ENCODE measurements at places on chromosomes 16 and 17. TPM values are rescaled to one million over a fixed set of nuclear protein-coding genes. Genes with fewer than 3 reads are reported as not detected.
A peak's percentile ranks its signal among the peaks of the same experiment; 100 is the strongest.

Gene OSGIN1
- total RNA-seq, result not detected

- DNase-seq, result no peak
These were observed 2.9 kb downstream of the CDIP1 start for GRCh38 chr16:4535627-4536108.

- peak; percentile 68 for DNase-seq
These were observed 12.6 kb downstream of the THRA start for GRCh38 chr17:40075201-40075941.

Gene BAHCC1
- 0.84 TPM for total RNA-seq

Gene CPD
- total RNA-seq, result 69.7 TPM

Gene MAF
- total RNA-seq, result 41.9 TPM

DNA sequence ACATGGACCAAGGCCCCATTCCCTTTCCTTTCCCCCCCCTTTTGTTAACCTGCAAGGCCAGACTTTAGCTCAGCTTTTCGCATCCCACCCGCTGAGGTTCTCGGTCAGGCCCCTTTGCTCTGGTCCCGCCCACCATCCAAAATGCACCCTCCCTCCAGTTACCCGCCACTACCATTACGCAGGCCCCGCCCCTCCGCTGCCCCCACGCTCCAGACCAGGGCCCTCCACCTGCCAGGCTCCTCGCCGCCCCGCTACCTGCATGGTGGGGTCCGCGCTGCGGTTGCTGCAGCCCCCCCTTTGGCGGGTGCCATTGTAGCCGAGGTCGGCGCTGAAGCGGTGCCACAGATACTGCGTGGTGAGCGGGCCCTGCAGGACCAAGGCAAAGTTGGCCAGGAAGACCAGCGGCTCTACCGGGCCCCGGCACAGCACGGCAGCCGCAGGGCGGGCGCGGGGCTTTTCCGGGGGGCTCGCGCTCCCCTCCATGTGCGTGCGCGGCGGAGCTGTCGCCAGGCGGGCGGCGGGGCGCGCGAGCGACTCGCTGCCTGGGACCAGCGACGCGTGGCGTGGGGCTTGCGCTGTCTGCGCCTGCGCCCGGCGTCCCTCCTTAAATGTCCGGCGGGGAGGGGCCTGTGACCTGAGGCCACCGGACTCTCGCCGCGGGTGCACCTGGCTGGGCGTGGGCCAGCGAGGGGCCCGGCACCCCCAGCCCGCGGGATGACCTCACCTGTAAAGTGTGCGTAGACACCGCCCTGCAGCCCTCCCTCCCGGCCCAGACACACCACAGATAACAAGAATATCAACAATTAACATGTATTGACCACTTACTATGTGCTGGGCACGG, at the start of gene SLC46A1:
SLC46A1 (minus strand) TSS at position 581 of the 841 bp plus-strand sequence; CDS start at position 483, 98 bp downstream.
- DNase-seq, result peak; percentile 69

- DNase-seq, result no peak
These were observed 140.6 kb downstream of the IRF8 start for GRCh38 chr16:86039606-86040005.

DNA sequence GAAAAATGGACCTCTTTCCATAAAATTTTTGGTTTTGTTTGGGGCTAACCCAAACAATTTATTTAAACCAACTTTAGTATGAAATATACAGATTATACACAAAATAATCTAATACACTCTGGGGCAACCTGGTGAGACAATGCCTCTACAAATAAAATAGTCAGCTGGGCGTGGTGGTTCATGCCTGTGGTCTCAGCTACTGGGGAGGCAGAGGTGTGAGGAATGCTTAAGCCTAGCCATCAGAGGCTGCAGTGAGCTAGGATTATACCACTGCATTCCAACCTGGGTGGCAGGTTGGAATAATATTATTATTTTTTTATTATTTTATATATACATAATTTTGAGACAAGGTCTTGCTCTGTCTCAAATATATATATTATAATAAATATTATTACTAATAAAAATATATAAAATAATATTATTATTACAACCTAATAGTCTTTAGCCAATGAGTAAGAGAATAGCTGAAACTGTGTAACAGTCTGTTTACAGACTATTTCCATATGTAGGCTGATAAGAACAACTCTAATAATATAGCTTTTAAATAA, 50.5 kb downstream of the GLG1 start:
- DNase-seq, result no peak

Gene HIC1
- 56.7 TPM for total RNA-seq

Gene C1QTNF8
- total RNA-seq, result not detected

DNA sequence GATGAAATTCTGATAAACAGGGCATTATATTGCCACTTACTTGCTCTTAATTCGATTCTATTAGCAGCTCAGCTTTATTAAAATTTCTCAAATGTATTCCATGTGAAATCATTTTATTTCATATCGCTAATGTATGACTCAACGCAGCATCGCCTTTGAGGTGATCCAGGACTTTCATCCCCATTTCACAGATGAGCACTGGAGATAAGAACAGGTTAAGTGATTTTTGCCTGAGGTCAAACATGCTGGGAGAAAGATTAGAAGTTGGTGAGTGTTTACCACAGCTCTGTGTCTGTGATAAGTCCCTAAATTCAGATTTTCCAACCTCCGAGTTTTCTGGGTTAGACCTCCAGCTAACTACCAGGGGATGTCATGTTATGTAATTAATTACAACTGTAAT, 43.6 kb downstream of the RBFOX1 start:
- no peak for DNase-seq

Gene AIPL1
- not detected for total RNA-seq

DNA sequence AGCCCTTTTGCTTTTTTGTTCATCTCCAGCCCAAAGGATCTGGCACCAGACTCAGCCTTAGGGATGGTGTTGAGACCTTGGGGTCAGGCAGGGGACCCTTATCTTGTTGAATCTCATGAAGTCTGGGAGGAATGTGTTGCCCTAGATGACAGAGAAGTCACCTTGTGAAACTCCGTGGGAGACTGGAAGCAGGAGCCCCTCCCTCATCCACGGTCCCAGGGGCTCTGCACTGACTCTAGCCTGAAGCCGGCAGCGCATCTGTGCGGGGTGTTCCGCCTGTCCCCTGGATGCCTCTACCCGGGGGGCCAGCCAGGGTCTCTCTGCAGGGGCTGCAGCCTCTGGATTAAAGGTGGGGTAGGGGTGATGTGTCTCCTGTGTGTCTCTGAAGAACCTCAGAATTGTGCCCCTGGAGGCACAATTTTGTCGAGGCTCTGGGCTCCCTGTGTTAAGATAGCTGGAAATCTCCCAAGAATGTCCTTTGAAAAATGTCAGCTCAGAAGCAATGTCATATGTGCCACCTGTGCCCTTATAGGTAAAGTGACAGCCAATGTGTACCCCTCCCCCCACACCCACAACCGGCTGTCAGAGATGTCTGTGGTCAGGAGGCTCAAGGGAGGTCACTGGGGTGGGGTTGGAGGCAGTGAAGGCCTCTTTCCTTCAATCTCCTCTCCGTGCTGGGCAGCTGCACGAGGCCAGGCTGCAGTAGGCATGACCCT, 32.1 kb upstream of the CDC42EP4 start:
- DNase-seq, result no peak

DNA sequence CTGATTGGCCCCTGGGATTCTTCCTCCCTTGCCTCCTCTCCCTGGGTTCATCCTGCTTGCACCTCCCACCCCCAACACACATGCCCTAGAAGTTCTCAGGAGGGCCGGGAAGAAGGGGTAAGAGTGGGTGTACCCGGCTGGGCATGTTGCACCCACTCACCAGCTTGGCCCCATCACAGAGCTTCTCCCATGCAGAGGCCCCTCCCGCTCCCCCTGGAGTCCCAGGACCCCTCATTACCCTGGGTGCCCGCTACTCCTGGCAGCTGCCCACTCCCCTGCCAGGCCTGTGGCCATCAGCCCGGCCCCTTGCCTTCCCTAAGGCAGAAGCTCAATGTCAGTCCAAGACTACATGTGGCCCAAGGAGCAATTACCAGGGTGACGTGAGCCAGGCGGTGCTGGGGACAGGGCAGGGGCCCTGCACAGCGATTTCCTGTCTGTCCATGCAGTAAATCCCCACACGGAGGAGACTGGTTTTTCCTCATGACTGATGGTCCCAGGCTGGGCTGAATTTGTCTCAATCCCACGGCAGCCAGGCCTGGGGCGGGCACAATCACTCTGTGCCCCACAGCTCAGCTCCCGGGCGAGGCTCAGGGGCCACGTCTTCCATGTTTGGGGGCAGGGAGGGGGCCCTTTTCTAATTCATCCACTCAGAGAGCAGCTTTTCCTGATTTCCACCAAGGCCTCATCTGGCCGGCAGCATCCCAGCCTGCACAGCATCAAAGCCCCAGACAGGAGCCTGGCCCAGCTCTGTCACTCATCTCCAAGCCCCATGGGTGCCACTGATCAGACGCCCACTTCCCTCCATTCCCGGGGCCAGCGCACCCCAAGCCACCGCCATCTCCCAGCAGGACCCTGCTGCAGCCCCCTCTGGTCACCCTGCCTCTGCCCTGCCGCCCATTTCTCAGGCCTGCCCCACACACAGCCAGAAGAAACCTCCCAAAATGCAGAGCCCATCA, 234.7 kb downstream of the KATNIP start:
- DNase-seq, result peak; percentile 56

GRCh38 chr17:3961564-3962047, 2.6 kb downstream of the ATP2A3 start:
- no peak for DNase-seq

Gene EVPLL
- not detected for total RNA-seq

DNA sequence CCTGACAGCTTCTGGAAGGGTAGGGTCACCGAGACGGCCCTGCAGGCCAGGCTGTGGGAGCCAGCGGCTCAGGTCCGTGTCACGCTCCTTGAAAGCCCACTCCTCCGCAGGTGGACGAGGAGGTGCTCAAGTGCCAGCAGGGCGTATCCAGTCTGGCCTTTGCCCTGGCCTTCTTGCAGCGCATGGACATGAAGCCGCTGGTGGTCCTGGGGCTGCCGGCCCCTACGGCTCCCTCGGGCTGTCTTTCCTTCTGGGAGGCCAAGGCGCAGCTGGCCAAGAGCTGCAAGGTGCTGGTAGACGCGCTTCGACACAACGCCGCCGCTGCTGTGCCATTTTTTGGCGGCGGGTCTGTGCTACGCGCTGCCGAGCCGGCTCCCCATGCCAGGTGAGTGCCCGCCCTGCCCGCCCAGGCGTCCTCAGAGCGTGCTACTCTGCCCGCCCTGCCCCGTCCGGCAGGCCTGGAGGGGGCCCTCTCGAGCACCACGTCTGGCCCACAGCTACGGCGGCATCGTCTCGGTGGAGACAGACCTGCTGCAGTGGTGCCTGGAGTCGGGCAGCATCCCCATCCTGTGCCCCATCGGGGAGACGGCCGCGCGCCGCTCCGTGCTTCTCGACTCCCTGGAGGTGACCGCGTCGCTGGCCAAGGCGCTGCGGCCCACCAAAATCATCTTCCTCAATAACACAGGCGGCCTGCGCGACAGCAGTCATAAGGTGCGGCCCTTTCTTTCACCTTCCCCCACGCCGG, 1.3 kb downstream of the NAGS start:
- no peak for DNase-seq

DNA sequence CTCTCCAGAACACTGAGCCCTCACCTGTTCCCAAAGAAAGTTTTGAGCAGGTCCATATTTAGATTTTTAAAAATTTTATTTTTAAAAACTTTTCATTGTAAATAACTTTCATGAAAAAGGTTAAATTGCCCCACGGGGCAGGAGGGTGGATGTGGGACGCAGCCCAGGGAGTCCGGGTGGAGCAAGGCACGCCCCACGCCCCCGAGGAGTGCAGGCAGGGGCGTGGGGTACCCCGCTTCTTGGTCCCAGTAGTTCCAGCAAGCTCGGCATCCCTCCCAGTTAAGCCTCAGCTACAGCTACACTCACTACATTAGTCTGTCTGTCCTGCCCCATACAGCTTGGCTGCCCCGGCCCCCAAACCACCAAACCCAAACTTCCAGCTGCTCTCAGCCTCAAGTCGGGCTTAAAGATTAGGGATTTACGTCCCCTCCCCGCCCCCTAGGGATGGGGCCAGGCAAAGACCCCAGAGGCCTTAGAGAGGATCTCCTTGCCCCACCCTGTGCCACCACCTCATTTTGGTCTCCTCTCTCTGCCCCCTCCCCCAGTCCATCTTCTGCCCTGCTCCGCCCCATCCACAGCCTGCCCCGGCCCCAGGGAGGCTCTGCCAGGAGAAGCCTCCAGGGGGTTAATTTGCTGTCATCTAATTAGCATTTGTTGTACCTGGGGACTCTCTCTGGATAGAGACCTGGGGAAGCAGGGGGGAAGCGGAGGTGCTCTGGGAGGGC, 4.6 kb downstream of the FOXJ1 start:
- DNase-seq, result peak; percentile 58

Gene RNU2-1
- total RNA-seq, result 3,257 TPM

DNA sequence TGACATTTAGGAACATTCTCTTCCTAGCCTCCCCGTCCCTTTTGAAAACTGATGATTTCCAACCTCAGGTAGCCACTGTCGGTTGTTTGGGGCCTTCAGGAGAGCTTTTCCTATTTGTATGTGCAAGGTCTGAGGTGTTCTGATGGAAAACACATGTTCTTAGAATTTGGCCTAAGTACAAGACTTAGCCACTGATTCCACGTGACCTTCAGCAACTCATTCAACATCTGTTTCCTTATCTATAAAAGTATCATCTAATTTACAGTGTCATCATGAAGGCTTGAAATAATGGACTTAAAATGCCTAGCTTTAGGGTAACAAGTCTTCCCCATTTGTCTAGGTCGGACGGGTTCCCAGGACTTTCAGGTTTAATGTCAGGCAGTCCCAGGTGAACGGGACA, 259.3 kb downstream of the SOX9 start:
- DNase-seq, result no peak

DNA sequence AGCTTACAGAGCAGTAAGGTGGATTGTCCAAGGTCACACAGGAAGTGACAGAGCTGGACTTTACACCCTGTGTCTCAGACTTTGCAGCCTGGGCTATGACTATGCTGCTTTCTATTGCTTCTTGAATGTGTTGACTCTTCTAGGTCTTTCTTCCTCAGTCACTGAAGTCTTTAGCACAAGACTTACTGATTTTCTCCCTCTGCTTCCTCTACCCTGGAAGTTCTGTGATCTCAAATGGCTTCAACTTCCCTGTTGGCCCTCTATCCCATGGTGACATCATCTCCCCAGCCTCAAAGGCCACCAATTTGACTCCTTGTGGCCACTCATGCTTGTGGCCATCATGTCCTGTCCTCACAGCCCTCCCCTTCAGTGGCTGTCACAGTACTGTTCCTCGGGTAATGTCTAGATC, 181.3 kb downstream of the HS3ST3A1 start:
- DNase-seq, result no peak

DNA sequence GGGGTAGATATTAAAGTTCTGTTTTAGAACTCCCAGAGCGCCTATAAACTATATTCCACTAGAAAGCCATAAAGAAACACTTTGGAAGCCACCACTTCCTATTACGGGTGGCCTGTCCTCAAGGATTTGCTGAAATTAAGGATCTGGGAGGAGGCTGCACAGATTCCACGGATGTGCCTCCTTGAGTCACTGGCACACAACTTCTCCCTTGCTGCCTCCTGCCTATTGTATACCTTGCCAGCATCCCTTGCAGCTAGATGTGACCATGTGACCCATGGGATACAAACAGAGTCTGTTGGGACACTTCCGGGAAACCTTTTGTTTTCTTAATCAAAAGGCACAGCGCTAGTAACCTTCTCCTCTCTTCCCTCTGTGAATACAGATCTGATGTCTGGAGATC, 263.0 kb downstream of the C16orf95 start:
- no peak for DNase-seq

- DNase-seq, result no peak
These were observed 31.2 kb downstream of the NFATC3 start for GRCh38 chr16:68116256-68116867.

Data from natural killer cell treated with Interleukin-12 subunit alpha and Interleukin-12 subunit beta and Interleukin-15 and Interleukin-18, amount 100 ng/mL, for 72 hours (primary cell).